ENCODE measurements at places on chromosomes 5 and 9.

- DNase-seq = no peak
Measured at GRCh38 chr5:43149231-43149630, 28.5 kb downstream of the ZNF131 start.

GRCh38 chr5:143190260-143190810, 213.2 kb downstream of the NR3C1 start:
- no peak for DNase-seq

- DNase-seq = no peak
Measured at GRCh38 chr5:32329395-32329834, 16.7 kb upstream of the MTMR12 start.

DNA sequence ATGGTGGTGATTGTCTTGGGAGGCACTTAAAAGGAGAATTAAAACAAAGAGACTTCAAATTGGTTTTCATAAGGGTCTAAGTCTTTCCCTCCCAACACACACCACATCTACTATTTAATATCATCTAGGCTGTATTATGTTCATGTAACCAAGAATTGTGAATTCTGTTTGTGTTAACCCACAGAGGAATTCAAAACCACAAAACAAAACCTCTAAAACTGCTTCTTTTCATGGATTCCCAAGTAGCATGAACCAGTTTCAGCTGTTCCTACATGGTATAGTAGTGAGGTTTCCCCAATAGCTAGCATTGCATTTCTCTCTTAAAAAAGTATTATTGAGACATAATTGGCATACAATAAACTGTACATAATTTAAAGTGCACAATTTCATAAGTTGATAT, 283.8 kb downstream of the CD180 start:
- DNase-seq = no peak

DNA sequence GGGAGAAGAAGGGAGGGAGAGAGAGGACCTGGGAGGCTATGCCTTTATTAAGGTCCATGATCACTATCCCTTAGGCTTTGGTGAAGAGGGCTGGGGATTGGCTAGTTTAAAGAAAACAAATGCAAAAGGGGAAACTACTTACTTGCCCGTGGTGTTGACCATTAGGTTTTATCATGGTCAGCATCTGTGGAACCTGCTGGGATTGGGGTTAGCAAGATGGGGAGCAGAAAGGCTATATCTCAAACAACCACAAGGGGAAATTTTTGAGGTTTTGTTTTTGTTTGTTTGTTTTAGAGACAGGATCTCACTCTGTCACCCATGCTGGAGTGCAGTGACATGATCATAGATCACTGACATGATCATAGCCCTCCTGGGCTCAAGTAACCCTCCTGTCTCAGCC, 9.0 kb upstream of the RAD23B start:
- no peak for DNase-seq

DNA sequence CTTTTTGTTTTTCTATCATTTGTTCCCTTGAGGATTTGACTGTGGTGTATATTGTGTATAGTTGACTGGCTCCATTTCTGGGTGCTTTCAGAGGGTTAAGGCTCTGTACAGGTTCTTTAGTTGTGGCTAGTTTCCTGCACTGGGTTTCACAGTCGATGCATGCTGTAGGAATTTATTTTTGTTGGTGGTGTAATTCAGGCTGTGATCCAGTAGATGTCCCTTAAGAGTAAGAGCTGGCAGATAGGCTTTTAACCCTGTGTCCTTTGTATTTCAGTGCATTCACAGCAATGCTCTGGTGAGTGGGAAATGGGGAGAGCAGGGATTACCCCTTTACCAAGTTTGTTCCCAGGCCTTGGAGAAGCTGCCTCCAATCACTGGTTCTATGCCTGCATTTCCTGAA, 112.9 kb downstream of the SPATA31D1 start:
- DNase-seq = no peak

GRCh38 chr9:105881654-105882349, 187.5 kb downstream of the TMEM38B start:
- no peak for DNase-seq

DNA sequence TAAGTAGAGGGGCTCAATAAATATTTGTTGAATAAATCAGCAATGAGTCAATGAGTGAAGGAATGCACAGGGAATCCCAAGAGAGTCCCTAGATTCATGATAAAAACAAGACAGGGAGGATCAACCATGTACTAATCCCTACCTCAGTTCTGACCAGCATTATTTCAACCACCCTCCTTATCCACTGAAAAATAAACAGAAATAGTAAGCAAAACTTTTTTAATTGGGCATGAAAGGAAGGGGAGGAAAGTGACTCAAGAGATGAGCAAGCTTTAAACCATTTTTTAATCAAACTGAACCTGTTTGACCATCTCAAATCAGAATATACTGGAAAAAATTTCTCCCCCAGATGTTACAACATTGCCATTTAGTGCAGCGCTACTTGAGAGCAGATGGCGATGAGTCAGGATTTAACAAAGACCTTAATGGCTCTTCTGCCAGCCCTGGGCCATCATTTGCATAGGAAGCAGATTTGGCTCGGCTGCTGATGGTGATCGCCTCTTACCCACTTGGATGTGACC, 194.8 kb upstream of the SLC30A5 start:
- DNase-seq = no peak

DNA sequence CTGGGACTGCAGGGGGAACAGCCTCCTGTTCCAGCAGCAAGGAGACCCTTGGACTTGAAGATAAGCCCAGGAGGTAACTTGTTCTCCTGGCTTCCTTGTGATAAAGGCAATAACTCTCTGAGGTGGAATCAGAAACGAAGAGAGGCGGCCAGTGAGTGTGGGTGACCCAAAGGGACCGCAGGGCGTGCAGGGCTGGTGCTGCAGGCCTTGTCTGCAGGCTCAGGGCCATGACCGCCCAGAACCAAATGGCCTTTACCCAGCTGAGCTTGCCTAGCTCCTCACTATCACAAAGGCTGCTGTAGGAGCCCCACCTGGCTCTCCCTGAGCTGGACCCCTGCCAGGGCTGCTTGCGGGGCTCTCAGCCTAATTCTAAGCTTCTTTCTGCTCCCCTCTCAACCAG, 72.5 kb downstream of the NDFIP1 start:
- no peak for DNase-seq

- no peak for DNase-seq
Measured at GRCh38 chr5:96235008-96235910, 197.8 kb downstream of the PCSK1 start.

GRCh38 chr9:6049798-6050197, 34.4 kb upstream of the RANBP6 start:
- DNase-seq = no peak

DNA sequence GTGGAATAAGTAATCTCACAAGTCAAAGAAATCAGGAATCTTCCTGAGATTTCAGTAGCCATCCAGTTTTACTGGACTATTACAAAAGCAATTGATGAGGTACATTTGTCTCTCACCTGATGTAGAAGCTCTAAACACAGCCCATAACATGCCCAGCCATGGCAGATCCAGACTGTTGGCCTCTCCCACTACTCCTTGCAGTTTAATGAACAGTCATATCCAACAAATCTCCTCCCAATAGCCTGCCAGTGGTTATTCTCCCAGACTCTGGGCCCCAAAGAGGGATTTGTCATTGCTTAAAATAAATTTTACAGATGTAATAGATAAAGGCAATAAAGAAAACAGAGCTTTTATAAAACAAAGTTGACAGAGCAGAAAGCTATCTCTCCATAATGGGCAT, 80.8 kb downstream of the ZNF608 start:
- no peak for DNase-seq

GRCh38 chr9:5951686-5952211, 61.1 kb downstream of the MLANA start:
- no peak for DNase-seq

Measured in stimulated activated CD4-positive, alpha-beta T cell treated with anti-CD3 and anti-CD28 coated beads, Interleukin-1b, Interleukin-23, amount 100 ng/mL, for 1 hour (primary cell).